ENCODE measurements at places on chromosomes 16 and 17. TPM values are rescaled to one million over a fixed set of nuclear protein-coding genes. Genes with fewer than 3 reads are reported as not detected.

Gene CDK5R1
- 4.4 TPM for total RNA-seq

Gene PRR14
- 41.4 TPM for total RNA-seq

Gene C1QTNF8
- total RNA-seq = not detected

Gene ALOX12B
- 1.3 TPM for total RNA-seq

Gene SYCE1L
- 9.0 TPM for total RNA-seq

Gene ANKRD40CL
- total RNA-seq = not detected

Gene GPR179
- total RNA-seq = 0.09 TPM

Gene SEPTIN1
- 1.3 TPM for total RNA-seq

Gene MYH8
- not detected for total RNA-seq

Gene HSD17B1
- 13.0 TPM for total RNA-seq

Gene AATK
- total RNA-seq = 0.59 TPM

Gene ABCC11
- total RNA-seq = 0.20 TPM

Gene DRC7
- total RNA-seq = not detected

Gene SLC38A8
- total RNA-seq = not detected

Gene KRT36
- not detected for total RNA-seq

Gene RPL27
- total RNA-seq = 1,226 TPM

Gene IL21R
- total RNA-seq = 0.21 TPM

Gene TNK1
- 6.4 TPM for total RNA-seq

Gene RPS15A
- total RNA-seq = 1,431 TPM

Gene PPP1R1B
- not detected for total RNA-seq

Gene GJC1
- total RNA-seq = 6.9 TPM

Gene CDH16
- 0.25 TPM for total RNA-seq

Gene P2RX5
- 4.8 TPM for total RNA-seq

Gene KRT13
- not detected for total RNA-seq

Gene C16orf46
- total RNA-seq = 3.8 TPM

Gene ADAMTS18
- not detected for total RNA-seq

Gene SLC12A3
- total RNA-seq = not detected

Gene OSGIN1
- total RNA-seq = 3.7 TPM

Gene ACSM3
- total RNA-seq = 2.3 TPM

Gene CD300C
- total RNA-seq = not detected

Gene OTOP3
- not detected for total RNA-seq

Gene CD300LB
- not detected for total RNA-seq

Gene RNF40
- 78.0 TPM for total RNA-seq

Gene ZPBP2
- not detected for total RNA-seq

Gene PRSS33
- not detected for total RNA-seq

Gene CD300LD
- total RNA-seq = not detected

Gene TEKT5
- not detected for total RNA-seq

Gene JMJD6
- total RNA-seq = 45.8 TPM

Gene ICAM2
- not detected for total RNA-seq

Gene SLC9A5
- total RNA-seq = 0.40 TPM

Gene KLHL10
- total RNA-seq = not detected

Gene GUCY2D
- not detected for total RNA-seq

Gene CDH15
- total RNA-seq = not detected

Gene TUBB3
- 20.2 TPM for total RNA-seq

Gene KIF2B
- total RNA-seq = not detected

Gene MILR1
- total RNA-seq = 9.8 TPM

Gene HAS3
- 2.8 TPM for total RNA-seq

Gene GPR139
- not detected for total RNA-seq

Gene MYCBPAP
- 0.19 TPM for total RNA-seq

Gene TTLL6
- not detected for total RNA-seq

Gene WDR45B
- 88.3 TPM for total RNA-seq

Gene CDT1
- 16.6 TPM for total RNA-seq

Measured in MCF 10A (cell line).